Neural crest cell (in vitro differentiated cells): ENCODE measurements at places on chromosomes 1 and 21. TPM values are rescaled to one million over a fixed set of nuclear protein-coding genes. Genes with fewer than 3 reads are reported as not detected.

DNA sequence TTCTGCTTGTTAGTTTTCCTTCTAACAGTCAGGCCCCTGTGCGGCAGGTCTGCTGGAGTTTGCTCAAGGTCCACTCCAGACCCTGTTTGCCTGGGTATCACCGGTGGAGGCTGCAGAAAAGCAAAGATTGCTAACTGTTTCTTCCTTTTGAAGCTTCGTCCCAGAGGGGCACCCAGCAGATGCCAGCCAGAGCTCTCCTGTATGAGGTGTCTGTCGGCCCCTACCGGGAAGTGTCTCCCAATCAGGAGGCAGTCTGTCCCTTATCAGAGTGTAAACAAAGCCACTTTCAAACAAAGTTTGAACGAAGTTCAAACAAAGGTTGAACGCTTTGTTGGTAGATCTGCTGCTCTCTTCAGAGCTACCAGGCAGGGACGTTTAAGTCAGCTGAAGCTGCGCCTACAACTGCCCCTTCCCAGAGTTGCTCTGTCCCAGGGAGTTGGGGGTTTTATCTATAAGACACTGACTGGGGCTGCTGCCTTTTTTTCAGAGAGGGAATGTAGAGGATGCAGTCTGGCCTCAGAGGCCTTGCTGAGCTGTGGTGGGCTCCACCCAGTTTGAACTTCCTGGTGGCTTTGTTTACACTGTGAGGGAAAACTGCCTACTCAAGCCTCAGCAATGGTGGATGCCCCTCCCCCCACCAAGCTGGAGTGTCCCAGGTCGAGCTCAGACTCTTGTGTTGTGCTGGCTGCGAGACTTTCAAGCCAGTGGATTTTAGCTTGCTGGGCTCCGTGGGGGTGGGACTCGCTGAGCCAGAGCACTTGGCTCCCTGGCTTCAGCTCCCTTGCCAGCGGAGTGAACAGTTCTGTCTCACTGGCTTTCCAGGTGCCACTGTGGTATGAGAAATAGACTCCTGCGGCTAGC lies 401.8 kb downstream of the SRGAP2C start:
- no peak for DNase-seq

DNA sequence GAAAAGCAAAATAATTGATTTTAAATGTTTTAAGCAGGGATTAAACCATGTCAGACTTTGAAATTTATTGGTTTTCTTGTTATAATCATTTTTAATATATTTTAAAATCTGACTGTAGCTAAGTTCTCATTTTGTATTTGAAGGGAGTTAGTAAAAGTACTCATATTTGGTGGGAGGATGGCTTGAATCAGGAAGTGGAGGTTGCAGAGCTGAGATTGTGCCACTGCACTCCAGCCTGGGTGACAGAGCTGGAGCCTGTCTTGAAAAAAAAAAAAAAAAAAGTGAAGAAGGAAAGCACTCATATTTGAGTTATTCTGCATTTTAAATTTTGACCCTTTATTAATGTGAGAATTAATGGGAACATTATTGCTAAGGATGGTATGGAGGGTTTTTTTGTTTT lies 106.0 kb downstream of the RABGAP1L start:
- DNase-seq = no peak

- DNase-seq = no peak
These were observed at the start of gene CD101 for GRCh38 chr1:117001254-117001927. Gene CD101, plus strand, starts transcription at chr1:117001760. Its CDS starts 58 bp downstream, at chr1:117001818.

DNA sequence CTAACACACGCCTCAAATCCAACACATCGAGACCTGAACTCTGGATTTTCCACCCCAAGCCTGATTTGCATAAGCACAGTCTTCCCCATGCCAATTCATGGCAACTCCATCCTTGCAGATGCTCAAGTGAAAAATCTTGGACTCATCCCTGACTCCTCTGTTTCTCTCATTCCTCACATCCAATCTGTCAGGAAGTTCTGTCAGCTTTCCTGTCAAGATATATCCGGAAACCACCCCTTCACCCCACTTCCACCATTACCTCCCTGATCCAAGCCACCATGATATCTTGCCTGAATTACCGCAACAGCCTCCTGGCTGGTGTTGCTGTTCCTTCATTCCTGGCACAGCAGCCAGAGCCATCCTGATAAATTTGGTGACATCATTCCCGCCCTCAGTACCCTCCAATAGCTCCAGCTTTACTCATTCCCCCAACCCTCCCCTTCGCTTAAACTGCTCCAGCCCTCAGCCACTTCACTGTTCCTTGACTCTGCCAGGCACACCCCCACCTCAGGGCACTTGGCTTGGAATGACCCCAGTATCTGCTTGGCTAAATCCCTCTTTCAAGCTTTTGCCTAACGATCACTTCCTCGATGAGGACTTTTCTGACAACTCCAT lies 17.4 kb downstream of the TCEA3 start:
- DNase-seq = no peak

- DNase-seq = no peak
These were observed 26.3 kb downstream of the KCNN3 start for GRCh38 chr1:154843636-154844296.

- DNase-seq = no peak
These were observed 14.4 kb upstream of the ERVH48-1 start for GRCh38 chr21:42939582-42940413.

- DNase-seq = no peak
These were observed 678 bp downstream of the MCM3AP start for GRCh38 chr21:46284733-46285132.

- DNase-seq = no peak
These were observed 35.6 kb upstream of the PUM1 start for GRCh38 chr1:31101147-31101502.

DNA sequence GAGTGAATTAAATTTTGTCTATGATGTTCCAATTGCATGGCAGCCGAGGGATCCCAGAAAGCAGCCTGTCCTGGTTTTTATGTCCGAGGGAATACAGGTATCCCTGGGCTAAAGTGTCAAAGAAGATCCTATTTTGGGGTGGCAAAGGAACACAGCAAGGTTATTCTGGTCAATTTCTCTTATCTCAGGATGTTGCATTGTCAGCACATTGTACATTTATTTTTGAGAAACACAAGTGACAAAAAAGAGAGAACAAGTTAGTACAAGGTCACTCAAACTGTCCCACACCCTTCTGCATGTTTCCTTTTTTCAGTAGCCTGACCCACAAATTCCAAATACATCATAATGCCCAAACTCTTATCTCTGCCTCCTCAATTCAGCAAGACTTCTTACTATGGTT lies 17.7 kb downstream of the RGS18 start:
- no peak for DNase-seq

DNA sequence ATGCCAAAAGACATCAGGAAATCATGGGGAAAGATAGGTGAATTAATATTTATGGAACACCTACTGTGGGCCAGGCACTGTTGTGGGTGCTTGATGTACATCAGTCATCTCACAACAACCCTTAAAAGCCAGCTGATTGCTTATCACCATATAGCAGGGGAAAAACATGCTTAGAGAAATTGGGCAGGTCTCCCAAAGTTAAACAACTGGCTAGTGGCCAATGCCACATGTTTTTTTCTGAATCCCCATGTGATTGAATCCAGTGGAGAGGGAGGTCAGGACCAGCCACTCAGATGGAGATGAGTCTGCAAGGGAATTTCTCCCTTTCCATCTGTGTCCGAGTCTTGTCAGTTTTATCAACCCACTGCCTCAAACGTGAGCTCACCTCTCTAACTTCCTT lies 33.5 kb downstream of the UTP25 start:
- no peak for DNase-seq

DNA sequence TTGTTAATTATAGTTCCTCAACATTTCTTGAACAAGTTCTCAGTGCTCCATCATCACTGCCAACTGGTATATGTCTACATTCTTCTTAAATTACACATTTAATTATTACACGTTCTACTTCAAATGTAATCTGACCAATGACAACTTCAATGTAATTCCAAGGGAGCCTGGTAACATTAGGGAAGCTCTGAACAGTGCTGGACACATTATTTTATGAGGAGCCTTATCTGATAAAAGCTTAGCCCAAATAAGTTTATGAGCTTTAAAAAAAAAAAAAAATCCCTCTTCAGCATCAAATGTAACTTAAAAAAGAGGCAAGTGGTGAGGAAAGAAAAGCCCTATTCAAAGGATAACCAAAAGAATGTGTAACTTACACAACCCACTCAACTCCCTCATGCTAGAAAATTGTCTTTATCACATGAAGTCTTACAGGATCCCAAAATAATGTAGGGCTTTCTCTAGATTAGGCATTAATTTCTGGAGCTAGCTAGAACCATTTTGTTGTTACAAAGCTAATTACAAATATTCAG lies 35.2 kb upstream of the ABCA4 start:
- no peak for DNase-seq

DNA sequence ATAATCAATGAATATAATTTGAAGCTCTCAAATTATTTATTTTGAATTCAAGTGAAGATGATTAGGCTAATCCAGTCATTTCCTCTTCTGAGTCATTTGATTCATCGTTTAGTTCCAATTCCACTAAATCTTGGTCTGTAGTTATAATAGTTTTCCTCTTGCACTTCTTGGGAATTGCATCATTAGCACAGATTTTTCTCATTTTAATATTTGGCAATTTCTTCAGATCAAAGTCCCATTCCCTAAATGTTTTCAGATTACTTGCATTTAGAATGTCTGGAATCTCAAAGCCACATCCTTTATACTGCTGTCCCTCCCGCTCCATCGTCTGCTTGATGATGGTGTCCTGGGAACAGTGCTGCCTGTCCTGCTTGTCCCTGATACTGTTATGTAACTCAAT lies 43.5 kb downstream of the MAST2 start:
- no peak for DNase-seq

DNA sequence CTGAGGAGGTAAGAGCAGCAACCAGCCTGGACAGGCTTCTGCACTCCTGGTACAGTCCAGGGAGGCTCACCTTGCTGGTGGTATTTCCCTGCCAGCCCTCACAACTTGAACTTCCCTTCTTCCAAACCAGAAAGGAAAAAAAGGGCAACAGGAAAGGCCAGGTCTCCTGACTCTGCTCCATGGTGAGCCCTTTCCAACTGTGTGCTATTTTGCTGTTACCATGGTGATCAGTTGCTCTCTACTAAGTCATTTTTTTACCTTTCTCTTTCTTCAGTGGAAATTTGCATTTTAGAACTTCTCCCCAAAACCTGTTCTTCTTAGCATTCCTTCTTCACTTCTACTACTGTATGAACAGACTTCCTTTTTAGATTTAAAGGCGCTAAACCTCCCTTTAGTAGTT lies 164.3 kb downstream of the GRIK1 start:
- DNase-seq = no peak

DNA sequence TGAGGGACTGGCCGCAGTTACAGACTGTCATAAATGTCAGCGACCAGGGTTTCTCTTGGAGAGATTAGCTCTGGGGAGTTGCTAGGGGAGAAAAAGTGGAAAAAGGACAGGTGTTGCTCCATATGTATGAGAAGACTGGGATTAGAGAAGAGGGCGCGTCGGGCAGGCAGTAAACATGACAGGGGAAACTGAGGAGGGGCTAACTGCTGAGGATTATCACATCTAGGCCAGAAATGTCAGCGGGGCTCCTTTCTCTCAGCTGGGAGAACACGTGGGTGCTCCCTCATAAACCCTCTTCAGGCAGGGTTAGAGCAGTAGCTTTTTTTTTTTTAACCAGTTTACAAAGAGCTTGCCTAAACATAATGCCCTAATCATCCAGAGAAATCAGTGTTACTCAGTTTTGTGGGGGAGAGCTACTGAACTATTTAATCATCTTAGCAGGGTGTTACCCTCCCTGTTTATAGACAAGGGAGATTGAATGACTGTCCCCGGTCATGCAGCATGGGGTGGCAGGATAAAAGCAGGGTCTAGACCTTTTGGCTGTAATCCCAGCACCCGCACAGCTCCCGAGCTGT lies 35.2 kb downstream of the ELAPOR1 start:
- DNase-seq = no peak

DNA sequence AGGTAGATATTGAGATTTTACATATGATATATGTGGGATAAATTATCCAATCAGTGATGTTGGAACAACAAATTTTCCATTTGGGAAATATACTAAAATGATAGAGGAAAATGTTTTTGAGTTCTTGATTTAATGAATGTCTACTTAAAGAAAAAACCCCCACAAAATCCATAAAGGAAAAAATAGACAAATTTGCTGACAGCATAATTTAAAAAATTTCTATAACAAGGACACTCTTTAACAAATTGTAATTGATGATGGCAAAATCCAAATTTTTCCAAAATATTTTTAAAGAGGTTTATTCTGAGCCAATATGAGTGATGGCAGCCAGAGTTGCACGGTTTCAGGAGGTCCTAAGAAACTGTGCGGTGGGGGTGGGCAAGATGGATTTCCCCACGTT lies 51.9 kb upstream of the RHOU start:
- DNase-seq = no peak

- no peak for DNase-seq
These were observed 37.5 kb upstream of the RIPK4 start for GRCh38 chr21:41804381-41804780.

DNA sequence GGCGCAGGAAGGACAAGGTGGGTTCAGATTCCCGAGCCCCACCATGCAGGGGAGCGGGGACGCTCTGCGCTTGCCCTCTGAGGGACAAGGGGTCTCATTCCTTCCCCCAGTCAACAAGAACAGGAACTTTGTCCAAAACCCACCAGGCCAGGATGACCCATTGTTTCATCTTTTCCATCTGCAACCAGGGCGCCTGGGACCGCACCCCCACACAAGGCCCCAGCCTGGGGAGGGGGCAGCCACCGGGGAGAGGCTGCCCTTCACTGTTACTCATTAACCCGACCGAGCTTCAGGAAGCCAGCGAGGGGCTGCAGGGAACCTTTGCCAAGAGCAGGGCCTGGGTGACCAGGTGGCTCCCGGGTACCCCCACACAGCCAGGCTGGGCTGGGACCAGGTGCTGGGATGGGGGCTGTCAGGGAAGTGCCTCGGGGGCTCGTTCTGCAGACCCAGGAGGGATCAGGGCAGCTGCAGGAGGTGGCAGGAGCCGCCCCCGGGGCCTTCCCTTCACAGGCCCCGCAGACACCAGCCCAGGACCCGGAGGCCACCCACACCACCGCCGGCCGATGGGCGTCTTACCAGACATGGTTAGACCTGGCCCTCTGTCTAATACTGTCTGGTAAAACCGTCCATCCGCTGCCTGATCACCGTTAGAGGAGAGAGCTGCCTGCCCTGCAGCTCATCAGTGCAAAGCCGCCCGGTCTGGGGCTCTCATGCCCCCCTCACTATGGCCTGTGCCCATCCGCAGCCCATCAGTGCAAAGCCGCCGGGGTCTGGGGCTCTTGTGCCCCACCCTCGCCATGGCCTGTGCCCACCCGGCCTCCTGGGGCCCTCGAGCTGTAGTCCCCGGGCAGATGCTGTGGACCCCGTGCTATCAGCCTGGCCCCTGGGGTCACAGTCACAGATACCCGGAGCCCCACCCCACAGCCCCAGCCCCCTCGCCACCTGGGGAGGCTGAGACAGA lies 4.9 kb upstream of the TTLL10 start:
- DNase-seq = no peak

GRCh38 chr21:43023175-43023574 lies 48.8 kb downstream of the PKNOX1 start:
- DNase-seq = no peak

- no peak for DNase-seq
These were observed 359.6 kb upstream of the USP24 start for GRCh38 chr1:55574691-55575225.

OR2T33 gene
- total RNA-seq = not detected in 2 replicates

SSX2IP gene
- 23.3 and 24.4 TPM in 2 replicates for total RNA-seq

CFAP45 gene
- total RNA-seq = not detected in 2 replicates

ZBTB8A gene
- total RNA-seq = 9.8 and 10.1 TPM in 2 replicates

ZNF697 gene
- 18.6 and 19.5 TPM in 2 replicates for total RNA-seq

S100B gene
- 29.9 and 37.3 TPM in 2 replicates for total RNA-seq

GPR37L1 gene
- total RNA-seq = 0.05 TPM in 1 of 2 replicates, not detected in the other
